ENCODE measurements at places on chromosomes 11 and 22.

DNA sequence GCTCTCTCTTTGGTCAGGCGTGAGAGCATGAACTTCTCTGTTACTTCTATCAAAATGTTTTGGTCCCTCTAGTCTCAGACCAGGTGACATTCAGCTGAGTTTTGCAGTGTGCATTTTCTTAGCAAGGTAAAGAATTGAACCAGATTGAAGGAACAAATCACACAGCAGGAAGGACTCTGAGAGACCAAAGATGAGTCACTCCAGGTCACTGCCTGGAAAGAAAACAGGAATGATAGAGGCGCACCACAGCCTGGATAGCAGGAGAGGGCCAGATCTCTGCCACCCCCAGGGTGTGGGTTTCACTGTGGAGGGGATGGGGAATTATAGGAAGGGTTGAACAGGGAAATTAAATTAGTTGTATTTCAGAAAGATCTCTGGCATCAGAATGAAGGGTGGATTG is 788.3 kb downstream of the NTM start:
- no peak for DNase-seq

DNA sequence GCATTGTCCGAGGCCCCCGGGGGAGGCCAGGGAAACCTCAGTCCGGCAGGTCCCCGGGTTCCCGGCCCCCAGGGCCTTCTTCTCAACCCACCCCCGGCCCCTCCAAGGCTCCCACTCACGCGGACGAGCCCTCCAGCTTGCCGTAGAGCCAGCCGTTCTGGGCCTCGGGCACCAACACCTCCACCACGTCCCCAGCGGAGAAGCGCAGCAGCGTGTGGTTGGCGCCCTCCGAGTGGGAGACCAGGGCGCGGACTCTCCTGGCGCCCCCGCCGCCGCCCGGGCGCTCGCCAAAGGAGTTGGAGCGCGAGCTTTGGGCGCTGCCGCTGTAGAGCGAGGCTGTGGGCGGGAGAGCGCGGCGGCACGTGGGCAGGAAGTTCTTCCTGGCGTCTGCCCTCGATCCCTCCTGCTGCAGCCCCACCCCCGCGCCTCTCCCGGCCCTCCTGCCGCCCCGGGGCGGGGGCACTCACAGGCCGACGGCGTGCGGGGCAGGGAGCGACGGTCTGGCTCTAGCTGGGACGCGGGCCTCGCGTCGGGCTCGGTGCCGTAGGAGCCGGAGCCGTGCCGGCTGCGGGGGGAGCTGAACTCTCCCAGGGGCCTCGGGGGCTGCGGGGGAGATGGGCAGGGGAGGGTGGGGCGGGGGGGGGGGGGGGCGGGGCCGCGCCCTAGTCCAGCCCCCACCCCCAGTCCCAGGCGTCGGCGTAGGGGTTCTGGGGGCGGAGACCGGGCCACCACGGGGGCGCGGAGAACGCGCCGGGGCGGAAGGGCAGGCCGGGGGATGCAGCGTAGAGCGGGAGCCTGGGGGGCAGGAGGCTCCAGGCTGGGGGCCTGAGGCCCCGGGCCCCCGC is 4.9 kb upstream of the SLC16A8 start:
- no peak for DNase-seq

DNA sequence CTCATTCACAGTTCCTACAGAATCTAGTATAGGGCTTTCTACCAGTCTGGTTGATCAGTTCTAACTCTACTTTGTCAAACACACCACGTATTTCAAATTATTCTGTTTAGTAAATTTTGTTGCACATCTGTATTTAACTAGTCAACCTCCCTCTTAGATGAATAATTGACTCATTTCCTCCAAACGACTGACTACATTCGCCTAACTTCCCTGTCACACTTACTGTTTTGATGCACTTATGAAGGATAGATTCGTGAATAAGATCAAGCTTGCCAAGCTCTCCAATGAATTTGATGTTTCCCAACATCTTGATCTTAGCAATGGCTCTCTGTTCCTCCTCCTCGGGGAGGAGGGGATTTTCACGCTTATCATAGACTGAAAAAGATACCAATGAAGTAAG is 5.0 kb downstream of the EIF4G2 start:
- no peak for DNase-seq

DNA sequence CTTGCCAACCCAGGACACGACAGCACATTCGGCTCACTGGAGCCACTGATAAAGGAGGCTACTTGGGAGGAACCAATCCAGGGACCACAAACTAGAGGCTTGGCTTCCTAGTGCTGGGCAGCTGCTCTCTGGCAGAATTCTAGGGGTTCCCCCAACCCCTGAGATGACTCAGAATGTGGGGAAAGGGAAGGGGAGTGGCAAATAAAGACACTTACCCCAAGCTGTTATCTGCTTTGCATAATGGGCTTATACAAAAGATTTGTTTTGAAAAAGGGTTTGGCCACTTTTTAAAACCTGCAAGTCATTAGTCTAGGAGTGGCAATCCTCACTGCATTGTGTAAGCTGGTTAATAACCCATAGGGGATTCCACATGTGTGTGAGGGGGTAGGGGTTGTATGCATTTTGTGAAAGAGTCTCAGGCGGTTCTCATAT is 64.1 kb upstream of the LMO1 start:
- no peak for DNase-seq

DNA sequence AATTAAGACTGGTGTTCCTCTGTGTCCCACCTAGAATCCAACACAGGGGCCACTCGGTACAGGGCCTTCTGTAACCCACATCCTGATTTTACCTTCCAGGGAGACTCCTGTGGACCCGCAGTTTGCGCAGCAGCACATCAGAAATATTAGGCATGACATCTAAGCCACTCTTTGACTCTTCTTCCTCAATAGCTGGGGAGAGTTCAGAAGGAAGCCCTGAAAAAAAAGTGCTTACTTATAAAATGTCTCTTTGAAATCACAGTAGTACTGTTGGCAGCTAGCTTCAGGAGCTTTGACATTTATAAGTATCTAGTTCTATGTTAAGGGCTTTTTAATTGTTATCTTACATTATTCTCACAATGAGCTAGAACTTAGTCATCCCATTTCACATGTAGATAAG is 41.2 kb upstream of the LYVE1 start:
- no peak for DNase-seq

DNA sequence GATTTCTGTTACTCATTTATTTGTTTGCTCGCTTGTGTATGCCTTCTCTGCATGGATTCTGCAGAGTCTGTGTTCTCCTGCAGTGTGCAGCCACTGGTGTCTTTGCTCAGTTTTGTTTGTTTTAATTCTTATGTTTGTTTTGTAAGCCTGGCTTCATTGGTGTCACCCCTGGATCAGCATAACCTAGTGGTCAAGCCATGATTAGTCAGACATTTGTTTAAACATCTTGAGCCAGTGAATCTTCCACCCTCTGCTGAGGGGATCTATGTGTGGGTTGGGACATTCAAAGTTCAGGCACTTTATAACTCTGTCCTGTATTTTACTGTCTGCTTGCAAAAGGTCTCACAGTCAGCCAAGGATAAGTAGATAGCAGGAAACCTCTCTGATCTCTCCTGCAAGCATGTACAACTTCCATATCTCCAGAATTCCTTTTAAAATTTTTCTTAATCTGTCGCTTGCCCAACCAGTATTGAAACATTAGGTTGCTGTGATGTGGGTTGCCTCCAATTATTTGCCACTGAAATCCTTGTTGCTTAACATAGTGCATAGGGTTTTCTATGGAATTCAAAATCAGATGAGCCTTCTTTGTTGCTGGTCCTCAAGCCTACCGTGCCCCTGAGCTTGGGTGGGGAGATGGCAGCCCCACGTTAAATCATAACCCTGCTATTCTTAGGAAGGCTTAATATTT is 86.8 kb downstream of the KCNQ1OT1 start:
- no peak for DNase-seq

DNA sequence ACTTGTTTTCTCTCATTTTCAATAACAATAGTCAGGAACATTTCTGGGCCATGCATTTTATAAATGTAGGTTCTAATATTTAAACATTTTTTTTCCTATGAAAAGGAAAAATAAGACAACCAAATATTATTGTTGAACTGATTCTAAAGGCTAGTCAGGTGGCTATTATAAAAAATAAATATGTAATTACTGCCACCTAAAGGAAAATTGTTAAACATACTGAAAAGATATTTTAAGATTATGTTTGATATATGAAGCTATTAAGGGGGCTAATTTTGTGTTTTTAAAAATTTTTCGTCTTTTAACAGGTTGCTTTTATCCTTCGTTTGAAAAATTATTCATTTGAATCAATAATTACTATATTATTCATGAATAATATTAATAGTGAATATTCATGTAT is 62.2 kb upstream of the FDX1 start:
- no peak for DNase-seq

DNA sequence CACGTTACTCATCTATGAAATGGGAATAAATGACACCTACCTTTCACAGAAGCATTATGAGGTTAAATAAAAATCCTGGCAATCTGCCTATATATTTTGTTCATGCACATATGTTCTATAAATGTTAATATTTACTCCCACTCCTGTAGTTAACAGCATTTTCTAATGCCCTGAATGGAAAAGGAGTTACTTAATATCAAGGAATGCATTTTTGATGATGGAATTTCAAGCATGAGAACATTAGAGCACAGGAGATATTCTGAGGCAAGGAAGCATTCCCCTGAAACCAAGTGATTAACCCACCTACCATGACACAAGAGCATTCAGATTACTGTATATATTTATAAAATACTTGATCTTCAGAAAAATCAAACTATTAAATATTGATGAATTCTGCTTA is 102.1 kb downstream of the ARHGAP32 start:
- no peak for DNase-seq

Measured in activated T-cell treated with anti-CD3 and anti-CD28 coated beads, Interleukin-2, amount 50 U/mL, for 24 hours (primary cell).